ENCODE measurements at places on chromosomes 12 and 14.

GRCh38 chr14:47442211-47442610, 233.2 kb downstream of the MDGA2 start:
- DNase-seq: no peak

DNA sequence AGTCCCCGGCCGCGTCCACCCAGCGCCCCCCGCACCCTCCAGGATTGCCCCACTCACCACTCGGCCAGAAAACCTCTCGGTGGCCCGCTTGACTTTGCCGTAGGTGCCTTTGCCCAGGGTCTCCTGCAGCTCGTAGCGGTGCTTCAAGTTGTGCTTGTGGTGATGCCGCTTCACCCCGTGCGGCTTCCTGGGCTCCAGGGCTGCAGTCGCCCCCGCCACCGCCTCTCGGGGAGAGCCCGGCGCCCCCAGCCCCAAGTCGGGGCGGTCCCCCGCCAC, 459 bp downstream of the NUAK1 start:
- DNase-seq: no peak

DNA sequence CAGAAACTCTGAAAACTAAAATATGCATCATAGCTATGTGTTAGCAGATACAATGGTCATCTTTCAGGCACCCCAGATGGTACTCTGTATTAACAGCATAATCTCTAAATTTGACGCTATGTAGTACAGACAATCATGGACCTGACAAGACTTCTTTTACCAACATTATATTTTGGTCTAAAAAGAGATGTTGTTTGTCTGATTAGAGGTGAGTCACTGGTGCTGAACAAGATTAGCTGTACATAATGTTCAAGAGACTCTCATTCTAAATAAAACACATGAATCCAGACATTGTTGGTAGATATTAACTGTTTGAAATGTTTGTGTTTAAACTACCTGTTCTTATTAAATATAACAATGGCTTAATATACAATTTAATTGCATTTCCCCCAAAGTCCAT, 146.4 kb upstream of the LMNTD1 start:
- DNase-seq: no peak

DNA sequence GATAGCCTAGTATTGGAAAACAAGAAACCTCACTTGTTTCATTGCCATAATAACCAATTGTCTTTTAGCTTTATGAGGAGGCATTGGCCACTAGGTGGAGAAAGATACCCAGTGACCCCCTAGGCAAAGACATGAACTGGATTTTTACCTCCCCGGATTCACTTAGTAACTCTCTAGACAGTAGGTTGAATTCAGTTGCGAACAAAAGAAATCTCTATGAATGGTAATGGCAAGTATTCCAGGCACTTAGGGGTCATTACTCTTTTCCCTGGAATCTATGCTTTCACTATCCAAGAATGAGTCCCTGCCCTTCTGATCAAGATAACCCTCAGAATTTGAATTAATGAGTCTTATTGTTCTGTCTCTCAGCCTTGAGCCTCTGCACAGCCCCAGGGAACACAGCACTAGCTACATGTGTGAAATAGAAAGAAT, 29.5 kb upstream of the RHOJ start:
- DNase-seq: no peak

DNA sequence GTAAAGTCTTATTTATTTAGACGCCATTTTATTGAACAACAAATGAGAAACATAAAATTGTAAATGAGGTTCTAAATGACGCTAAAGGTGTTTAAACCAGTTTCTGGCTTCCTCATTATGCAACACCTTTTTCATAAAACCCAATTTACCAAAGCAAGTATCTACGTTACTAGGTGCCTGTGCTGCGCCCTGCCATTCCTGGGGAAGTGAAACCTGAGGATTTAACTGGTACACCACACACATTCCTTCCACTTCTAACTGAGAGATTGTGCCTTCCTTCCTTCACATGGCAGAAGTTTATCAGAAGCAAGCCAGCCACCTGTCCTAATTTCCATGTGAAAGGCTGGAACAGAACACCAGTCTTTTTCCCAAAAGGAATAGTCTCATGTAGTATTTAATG, 40.3 kb upstream of the GCH1 start:
- no peak for DNase-seq

- DNase-seq: no peak
Measured at GRCh38 chr14:95146079-95146771, 11.1 kb downstream of the DICER1 start.

DNA sequence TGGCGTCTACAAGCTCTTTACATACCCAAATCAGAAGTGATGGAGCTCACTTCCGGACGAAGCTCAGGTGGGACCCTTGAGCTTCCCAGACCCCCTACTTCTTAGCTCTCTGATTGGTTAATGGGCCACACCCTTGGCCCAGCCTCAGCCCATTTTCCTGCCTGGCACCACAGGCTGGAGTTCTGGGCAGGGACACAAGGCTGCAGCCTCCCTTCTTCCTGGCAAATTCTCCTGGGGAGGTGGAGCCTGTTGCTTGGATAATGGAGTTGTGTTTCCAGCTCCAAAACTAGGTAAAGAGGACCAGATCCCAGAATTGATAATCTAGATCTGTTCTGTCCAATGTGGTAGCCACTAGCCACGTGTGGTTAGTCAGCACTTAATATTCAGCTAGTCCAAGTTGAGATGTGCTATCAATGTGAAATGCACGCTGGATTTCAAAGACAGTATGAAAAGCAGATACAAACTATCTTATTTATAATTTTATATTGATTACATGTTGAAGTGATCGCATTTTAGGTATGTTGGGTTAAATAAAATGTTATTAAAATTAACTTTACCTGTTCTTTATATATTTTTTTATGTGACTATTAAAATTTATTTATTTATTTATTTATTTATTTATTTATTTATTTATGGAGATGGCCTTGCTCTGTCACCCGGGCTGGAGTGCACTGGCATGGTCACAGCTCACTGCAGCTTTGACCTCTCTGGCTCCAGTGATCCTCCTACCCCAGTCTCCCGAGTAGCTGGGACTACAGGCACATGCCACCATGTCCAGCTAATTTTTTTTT, 12.6 kb upstream of the FAIM2 start:
- no peak for DNase-seq

- no peak for DNase-seq
Measured at GRCh38 chr12:109766251-109766778, 52.7 kb downstream of the FAM222A start.

DNA sequence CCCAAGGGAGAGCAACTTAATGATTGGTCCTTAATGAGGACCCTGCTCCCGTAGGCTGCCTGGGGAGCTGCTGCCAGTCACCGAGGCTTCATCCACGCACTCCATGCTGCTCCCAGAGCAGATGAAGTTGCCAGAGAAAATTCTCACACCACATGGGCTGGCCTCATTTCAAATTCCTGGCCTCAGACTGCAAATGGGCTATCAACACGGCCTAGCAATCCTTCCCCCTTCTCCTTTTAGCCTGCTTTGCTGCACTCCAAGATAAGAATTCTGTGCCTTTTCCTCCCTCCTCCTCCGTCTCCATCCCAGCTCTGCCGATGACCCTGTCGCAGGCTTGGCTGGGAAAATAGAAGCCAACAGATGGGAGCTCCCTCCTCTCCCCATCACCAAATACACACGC, 10.8 kb upstream of the DGLUCY start:
- DNase-seq: no peak

GRCh38 chr12:85516667-85517325, 236.8 kb downstream of the ALX1 start:
- DNase-seq: no peak

- DNase-seq: no peak
Measured at GRCh38 chr12:12721176-12721751, 4.1 kb downstream of the CDKN1B start.

DNA sequence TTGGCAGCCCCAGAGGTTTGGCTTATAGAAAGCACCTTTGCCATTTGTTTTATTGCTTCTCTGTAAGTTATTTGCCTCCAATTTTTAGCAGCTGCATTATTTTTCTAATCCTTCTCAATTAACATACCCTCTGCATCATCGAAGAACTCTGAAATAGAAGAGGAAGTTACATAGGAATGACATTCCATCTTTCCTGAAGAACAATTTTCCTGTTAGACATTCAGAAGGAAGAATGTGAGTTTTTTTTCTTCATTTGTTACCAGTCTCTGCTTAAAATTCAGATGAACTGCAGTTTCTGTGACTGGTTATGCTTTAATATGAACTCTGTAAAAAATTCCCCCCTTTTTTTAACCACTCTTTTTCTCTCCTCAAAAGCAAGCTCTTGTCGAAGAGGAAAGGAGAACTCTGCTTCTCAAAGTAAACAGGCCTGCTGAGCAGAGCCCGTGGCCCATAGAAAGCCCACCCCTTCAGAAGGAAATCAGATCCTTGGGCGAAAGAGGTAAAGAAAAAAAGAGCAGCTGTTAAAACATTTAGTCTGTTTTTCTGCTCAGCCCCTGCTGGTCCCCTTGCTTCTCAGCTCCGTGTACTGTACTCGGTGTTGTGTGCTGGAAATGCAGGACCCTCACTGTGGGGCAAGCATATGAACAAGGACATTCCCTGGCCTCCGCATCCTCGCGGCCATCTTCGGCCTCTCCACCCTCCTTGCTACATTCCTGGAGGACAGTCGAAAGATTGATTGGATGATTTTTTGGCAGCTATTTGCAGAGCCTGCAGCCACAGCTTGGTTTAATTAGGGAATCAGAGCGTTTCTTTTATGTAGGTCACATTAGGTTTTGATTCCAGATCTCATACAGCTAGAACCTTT, 164.4 kb upstream of the LRIG3 start:
- DNase-seq: no peak

GRCh38 chr12:132262256-132263060, 66.9 kb downstream of the GALNT9 start:
- no peak for DNase-seq

DNA sequence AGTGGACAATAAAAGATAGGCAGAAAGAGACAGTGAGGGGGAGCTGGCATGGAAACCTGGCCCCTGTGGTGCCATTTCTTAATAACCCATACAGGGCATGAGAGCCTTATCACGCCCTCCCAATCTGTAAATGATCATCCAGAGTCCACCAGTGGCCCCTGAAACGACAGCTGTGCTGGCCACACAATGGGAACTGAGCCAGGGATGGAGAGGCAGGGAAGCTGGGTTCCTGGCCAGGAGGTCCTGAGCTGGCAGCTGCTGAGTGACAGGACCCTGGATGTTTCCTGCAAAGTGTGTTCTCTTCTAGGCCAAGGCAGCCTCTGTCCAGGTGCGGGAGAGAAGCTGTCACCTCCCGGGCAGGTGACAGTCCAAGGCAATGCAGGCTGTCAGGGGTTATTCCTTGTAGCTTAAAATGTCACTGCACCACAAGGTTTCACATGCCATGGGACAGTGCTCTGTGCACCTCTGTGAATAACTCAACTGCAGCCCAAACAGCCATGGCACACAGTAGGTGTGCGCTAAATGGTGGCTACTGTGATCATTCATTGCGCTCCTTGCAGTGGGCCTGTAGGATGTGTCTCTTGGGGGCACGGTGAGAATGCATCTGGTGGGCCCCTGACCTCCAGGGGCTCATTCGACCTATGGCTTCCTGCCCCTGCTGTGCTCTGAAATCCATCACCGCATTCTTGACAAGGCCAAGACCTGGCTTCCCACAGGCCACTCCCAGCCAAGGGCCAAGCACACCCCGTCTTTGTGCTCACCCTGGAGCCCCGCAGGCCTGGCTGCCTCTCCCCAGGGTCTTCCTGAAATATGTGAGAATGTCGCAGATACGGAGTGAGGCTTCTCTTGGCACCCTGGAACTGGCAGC, 46.3 kb upstream of the BCL11B start:
- DNase-seq: no peak

DNA sequence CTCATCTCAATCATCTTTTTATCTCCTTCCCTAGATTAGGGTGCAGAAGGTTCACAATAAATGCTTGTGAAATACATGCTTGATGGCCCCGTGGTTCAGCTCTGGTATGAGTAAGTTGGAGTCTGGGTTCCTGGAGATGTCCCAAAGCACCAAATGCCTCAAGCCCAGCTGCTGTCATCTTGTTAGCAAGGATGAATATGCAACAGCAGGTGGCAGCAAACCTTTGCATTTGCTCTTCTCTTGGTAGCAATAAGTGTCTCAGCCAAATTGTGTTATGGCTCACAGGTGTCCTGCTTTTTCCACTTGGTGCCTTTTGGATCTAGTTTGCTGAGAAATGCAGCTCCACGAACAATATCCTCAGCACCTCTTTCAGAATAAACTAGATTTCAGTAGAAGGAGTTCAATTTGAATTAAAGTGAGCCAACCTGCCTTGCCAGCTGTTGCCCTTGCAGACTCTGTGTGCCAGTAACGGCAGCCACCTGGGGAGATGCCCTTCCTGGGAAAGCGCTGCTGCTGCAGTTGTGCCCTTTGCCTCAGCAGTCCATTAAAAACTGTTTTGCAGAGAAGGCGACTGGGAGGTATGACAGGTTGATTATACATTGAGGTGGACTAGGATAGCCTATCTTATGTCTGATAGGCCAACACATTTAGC, 417.3 kb downstream of the SNAPC1 start:
- DNase-seq: no peak

DNA sequence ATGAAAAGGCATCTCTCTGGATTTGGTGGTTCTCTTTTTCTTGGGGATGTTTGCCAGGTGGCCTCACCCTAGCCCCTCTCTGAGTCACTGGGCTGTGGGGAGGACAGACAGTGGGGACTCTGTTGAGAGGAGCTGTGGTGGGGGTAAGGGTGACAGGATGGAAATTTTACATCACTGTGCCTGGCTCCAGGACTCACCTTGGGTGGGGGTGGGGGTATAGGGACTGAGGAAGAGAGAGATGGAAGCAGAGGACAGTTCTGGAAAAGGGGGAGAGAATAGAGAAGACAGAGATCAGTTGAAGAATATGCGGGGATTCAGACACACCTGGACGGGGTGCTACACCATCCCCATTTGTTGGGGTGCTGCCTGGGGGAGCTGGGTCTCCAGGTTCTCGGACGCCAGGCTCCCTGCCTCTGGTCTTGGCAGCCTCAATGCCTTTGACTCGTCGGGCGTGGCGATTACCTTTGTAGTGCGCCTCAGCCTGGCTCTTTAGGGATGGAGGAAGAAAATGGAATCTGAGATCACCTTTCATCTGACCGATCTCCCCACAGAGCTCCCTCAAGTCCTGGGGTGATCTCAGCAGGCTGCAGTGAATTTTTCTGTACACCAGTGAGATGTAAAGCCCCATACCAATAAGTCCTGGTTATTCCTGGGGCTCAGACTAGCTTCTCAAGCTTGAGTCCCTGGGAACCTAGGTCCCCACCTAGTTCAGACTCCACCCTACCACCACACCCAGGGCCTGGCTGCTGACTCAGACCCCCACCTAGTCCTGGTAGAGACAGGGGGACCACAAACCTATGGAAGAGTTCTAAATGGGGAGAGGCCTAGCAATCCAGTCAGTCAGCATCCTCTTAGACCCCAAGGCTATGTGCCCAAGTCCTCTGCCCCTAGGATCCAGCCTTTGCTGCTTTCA, 9.6 kb upstream of the GPR84 start:
- no peak for DNase-seq

DNA sequence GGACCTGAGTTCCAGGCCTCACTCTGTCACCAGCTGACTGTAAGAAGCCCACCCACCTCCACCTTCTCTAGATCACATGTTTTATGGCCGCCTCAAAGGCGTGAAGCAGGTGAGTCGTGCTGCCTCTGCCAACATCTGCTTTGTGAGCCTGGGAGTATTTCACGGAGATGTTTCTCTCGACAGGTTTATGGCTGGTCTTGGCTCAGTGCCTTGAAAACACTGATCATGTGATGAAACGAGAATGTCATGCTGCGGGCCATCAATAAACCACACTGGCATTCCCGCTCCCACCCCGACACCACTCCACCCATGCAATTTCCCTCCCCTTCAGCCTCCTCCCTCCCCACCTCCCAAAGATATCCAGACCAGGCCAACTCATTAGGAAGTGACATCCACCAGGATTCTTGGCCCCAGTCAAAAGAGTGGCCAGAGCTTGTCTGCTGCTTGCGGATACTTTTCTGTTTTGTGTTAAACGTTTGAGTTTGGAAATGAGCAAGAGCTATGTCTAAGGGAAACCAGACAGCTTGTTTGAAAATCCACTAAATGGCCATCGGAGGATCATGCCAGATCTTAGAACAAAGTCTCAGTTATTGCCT, 53.8 kb upstream of the NTF3 start:
- no peak for DNase-seq
